ENCODE measurements at places on chromosomes 1 and 21.

GRCh38 chr1:229693129-229693900, 67.3 kb downstream of the URB2 start:
- no peak for DNase-seq

DNA sequence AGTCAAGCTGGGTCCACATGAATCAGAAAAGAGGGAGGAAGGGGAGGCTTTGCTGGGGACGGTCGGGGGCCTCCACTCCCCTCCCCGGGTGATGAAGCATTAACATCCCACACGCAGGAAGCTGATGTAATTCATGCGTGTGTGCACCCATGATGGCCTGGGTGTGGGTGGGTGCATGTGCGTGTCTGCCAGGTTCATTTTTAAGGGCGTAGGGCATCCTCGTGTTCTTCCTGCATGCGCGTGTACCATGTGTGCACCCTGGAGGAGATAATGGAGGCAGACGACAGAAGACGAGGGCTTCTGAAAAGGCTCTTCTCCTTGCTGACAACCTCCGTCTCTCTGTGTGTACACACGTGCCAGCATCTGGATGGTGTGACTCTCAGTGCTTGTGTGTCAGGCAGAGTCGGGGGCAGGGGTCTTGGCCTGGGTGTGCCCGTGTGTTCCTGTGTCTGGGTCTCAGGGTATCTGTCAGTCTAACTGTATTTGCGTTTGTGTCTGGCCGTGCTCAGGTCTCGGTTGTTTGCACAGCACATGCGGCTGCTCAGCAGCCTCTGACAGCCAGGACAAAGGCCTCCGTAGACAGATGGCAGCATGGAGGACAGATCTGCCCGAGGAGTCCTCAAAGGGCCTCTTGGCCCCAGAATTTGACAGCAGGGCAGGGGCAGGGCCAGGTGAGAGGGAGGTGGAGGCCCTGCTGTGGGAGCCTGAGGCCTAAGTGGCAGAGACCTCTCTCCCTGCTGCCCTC, 2.4 kb downstream of the RAP1GAP start:
- no peak for DNase-seq

DNA sequence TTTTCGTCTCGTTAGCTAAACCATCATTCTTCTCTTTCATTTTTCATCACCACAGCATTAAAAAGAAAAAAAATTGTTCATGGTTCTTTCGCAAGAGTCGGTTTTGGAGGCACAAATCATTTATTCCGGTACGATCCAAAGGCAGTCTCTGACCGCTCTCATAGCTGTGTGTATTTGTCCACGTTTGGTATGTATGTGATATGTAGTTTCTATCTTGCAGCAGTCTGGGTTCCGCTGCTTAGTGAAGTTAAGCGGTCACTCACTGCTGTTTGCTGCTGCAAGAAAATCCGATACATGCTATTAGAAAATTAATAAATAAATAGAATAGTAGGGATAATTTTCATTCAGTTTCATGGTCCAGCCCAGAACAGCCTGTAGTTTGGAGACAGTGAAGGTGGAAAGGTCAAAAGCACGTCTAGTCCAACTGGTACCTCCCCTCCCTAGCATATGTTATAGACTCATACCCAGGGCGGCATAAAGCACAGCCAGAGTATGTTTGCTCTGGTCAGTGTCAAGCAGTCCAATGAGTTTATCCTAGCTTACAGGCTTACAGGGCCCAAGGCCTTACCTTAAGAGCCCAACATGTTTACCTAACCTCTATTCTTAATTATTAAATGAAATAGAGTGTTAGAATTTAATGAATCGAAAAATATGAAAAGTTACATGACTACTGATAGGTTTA, 2.5 kb downstream of the FMN2 start:
- no peak for DNase-seq

- no peak for DNase-seq
These were observed 137.4 kb downstream of the ADGRL4 start for GRCh38 chr1:78869136-78869535.

DNA sequence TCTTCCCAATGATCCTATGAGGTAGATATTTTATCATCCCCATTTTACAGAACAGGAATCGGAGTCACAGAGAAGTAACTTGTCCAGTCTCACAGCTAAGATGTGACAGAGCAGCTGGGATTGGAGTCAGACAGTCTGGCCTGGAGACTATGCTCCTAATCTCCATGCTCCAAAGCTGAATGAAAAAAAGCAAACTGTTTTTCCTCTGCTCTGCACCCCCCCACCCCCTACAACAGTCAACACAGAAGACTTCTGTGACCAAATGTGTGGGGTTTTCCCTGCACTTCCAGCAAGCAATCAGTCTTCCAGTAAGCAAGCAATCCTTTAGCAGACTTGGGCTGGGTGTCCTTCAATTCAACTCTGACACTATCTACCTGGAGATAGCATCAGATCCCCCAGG, 33.2 kb downstream of the KIRREL1 start:
- no peak for DNase-seq

DNA sequence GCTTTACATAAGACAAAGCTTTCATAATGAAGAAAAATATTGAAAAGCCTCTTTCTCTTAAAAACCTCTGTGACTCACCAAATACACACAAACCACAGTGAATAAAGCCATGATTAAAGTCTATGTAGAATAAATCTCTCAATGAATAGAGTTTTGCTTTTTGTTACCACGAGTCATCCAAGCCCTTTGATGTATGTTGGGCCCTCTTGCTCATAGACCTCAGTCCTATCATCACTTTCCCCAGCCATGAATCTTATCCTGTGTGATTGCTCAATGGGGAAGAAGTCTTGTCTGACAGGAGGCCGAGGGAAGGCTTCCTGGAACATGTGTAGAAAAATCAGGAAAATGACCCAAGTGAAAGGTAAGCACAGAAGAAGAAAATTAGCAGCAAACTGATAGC, 60.8 kb downstream of the NGF start:
- DNase-seq, result no peak

DNA sequence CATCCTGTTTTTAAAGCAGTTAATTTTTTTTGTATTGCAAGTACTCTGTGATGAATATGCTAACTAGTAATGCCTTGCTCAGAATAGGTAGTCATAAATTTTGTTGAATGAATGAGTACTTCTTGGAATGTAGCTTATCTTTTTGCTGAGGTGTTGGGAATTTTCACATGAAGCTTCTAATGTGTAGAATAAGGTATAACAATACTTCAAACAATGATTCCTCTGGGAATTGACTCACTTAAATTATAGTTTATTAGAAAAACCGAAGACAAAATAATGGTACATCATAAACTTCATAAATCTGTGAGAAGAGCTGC, 13.9 kb downstream of the CDC14A start:
- DNase-seq, result no peak
